ENCODE measurements at places on chromosomes 13 and 19.

- no peak for DNase-seq
Measured at GRCh38 chr19:40279761-40280607, 5.2 kb downstream of the AKT2 start.

DNA sequence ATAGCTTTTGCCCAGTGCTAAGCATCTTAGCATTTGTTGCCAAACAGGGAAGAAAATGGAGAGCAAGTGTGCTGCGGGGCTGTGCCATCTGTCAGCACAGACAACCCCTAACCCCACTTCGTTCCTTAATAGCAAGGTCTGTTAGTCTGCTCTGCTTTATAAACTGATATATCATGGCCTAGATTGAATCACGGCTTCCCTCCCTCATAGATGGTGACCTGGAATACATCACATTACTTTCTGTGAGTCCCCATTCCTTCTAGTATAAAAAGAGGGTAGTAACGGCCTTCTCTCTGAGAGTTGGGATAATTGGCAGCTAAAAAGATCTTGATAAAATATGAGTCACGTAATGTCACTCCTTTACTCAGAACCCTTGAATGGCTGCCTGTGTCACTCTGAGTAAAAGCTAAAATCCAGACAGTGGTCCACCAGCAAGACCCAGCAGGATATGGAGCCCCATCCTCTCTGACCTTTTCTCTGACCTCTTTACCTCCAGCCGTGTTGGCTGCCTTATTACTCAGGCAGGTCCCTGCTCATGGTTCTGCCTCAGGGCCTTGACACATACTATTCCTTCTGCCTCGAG is 151.7 kb downstream of the DLEU7 start:
- DNase-seq: no peak

DNA sequence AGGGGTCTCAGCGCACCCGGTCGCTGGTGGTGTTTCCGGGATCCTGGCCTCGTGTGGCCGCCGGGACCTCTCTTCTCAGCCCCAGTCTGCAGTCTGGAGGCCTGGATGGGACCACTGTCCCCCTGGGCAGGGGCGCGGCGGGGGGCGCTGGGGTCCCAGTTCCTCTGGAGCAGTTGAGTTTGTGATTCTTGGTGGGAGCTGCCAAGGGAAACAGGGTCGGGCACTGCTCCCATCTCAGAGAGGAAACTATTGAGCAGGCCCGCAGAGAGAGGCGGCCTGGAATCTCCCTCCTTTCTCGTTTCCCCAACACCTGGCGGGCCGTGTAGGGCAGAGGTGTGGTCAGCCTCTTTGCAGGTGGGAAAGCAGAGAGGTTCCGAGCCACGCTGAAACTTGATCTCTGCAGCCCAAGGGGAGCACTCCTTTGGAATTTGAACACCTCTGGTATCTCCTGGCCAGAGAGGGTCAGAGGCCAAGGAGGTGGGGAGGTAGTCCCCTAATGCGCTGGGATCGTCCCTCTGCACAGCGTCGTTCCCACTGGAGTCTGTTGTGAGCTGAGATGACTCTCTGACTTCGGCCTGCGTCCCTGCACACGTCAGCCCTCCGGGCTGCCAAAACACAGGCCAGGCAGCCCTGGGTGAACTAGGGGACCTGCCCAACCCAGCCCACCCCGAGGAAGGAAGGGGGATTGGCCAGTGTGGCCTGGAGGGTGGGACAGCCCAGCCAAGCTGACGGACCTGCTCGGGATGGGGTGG is 741 bp downstream of the PLEKHF1 start:
- peak; percentile 25 for DNase-seq

GRCh38 chr13:99782669-99783068 is 188.9 kb downstream of the ZIC5 start:
- no peak for DNase-seq

GRCh38 chr13:45747071-45747470 is 45.0 kb downstream of the CBY2 start:
- DNase-seq: no peak

DNA sequence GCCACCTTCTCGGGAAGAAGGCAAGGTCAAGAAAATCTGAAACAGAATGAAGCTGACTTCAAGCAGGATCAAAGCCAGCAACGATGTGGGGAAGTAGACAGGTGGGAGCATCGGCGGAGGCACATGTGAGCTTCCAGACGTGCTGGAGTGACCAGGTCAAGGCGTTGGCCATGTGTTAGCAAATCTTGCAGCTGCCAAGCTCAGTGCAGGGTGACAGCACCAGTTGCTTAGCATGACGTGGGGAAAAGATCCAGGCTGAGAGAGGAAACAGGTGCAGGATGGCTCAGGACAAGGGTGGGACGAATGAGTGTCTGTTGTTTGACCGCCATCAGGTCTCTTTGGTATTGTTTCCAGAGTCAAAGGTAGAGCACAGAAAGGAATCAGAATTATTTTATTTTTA is 92.3 kb downstream of the TNFSF13B start:
- DNase-seq: no peak

DNA sequence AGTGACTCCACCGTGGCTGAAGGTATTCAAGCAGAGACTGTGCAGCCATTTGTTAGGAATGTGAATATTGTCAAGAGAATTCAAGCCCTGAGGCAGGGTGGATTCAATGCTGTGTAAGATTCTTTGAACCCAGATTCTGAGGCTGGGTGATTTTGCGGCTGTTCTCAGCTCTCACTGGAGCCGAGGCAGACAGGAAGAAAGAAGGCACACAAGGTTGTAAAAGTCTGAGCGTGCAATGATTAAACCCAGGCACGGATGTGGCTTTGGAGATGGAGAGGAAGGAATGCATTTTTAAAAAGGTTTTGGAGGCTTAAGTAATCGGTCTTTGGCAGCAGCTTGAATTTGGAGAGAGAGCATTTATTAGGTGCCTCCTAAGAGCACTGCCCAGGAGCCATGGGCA is 187.9 kb downstream of the KATNAL1 start:
- DNase-seq: no peak

DNA sequence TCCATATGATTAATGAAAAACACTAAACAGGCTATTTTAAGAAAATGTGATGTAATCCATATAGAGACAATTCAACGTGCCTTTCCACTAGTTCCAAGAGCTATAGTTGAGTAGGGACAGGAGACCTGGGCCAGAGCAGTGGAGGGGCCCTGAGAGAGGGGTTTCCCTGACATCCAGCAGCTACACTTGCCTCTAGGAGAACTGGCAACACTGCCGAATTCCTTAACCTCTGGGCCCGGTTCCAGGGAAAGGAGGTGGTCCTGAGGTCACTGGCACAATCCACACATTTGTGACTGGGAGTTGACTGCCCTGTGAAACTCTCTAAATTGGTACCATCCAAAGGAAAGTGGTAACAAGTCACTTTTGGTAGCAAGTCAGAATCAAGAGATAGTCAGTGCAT is 264.4 kb downstream of the DCLK1 start:
- DNase-seq: no peak

DNA sequence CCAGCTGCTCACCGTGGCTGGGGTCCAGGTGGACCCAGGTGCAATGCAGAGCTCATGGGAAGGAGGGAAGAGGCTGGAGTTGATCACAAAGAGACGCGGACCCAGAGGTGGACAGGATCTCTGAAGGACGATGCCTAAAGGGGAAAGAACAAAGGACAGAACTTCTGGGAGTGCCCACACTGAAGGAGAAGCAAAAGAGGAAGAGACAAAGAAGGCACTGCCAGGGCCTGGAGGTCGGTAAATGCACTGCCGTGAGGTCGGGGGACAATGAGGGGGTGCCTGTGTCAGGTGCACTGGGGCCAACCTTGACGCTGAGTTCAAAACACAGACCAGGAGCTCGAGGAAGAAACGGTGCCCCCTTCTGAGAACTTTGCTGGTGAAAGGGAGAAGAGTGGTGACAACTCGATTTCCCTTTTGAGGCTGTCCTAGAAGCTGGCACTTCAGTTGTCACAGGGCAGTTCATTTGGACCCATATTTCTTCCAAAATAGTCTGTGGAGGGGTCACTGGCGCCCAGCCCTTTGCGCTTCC is 55.6 kb downstream of the GJA3 start:
- no peak for DNase-seq

GRCh38 chr13:113096745-113097305 is 8.8 kb upstream of the F7 start:
- DNase-seq: no peak

GRCh38 chr13:96020155-96020575 is 33.0 kb downstream of the UGGT2 start:
- peak; percentile 88 for DNase-seq

- DNase-seq: no peak
Measured at GRCh38 chr19:55490478-55491432, 2.5 kb downstream of the SSC5D start.

DNA sequence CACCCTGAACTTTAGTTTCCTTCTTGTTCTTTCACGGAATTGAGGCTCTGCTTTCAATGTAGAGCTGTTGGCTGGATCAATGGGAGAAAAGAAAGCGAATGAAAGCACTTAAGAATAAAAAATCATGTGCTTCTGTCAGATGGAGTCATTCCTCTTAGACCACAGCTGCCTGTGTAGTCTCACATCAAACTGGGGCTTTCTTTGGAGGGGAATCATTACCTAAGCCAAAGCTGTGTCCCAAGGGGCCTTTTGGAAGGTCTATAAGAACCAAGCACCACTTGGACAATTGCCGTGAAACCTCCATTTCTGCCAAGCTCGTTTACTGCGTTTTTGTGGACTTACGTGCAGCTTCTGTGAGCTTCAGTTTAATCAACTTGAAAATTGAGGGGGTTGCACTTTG is 44.2 kb upstream of the RNF113B start:
- no peak for DNase-seq
